Frontal cortex (tissue), 4 donors: ENCODE measurements at places on chromosomes 5 and 9.

DNA sequence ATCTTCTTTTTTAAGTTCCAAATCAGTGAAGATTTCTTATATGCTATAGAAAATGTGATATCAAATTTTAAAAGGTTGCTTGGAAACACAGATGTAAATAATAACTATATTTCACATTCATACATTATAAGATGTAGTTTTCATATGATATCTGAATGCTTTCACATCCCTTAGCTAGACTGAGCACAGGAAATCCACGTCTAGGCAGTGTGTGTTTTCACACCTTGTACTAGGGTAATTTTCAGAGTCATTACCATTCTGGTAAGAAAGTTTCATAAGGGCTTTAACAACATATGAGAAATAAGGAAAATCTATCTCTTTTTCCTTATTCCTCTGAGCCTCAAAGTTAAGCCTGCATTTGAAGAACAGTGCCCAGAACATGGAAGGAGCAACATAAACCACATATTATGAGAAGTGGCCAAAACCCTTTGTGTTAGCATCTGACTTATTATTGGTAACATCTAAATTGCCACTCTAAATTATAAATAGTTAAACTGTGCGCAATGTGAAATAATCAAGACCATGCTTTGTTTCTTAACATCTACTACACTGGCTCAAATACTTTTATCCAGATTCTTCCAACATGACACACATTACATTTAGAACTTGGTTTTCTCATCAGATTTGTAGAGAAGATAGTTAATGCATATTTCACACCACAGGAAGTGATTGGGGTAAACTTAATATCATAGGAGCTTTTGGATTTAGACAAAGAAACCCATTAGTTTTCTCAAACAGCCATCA, 113.3 kb downstream of the PPP2R2B start:
- no peak for DNase-seq

DNA sequence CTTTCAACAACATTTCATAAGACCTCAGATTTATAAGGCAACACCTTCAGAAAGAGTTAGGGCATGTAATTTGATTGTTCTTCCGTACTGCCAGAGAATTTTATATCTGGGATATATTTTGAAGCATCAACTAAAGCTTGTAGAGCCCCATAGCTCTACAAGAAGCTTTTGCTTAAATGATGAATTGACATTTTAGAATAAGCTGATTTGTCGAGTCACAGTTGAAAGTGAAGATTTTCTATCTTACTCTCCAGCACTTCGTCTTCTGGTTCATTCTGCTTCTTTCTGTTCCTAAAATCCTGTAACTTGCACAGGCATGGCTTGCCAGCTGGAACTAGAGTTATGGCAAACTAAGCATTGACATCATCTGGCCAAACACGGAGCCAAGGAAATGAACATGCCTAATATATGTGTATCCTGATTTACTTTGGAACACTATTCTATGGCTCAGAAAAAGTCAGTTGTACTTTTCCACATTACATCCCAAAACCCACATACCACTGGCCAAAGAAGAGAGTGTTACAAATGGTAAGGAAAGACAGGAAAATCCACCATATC, 68.6 kb upstream of the MAST4 start:
- no peak for DNase-seq

DNA sequence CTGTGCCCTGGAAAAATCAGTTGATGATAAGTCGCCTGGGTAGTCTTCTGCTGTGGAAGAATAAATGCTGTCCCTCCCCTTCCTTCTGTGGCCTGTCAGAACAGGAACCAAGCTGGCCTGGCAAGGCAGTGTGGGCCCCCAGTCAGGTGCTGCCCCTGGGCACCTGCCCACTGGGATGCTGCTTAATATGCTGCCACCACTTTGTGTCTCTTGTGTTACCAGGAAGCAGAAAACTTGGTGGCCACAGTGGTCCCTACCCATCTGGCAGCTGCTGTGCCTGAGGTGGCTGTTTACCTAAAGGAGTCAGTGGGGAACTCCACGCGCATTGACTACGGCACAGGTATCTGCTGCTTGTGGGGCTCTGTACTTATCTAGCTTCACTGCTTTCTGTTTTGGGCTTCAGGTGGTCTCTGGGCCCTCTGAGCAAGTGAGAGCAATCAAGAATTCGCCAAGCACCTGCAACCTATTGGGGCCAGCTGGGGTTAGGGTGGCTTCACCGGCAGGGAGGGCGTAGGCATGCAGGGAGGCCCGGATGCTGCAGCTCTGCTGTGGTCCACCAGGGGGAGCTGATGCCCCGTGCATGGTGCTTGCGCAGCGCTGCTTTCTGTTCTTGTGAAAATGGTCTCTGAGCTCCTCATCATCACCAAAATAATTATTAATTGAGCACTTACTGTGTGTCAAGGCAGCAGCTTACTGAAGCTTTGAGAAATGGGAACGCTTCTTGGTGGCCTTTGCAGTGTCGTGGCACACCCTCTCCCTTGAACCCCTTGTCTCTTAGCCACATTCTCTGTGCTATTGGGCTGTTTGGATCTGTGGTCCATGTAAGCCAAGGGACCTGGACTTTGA, 20.3 kb downstream of the PTPA start:
- no peak for DNase-seq

GRCh38 chr5:6458833-6459232, 10.2 kb downstream of the UBE2QL1 start:
- no peak for DNase-seq

GRCh38 chr5:137492331-137492730, 6.8 kb downstream of the SPOCK1 start:
- no peak for DNase-seq

DNA sequence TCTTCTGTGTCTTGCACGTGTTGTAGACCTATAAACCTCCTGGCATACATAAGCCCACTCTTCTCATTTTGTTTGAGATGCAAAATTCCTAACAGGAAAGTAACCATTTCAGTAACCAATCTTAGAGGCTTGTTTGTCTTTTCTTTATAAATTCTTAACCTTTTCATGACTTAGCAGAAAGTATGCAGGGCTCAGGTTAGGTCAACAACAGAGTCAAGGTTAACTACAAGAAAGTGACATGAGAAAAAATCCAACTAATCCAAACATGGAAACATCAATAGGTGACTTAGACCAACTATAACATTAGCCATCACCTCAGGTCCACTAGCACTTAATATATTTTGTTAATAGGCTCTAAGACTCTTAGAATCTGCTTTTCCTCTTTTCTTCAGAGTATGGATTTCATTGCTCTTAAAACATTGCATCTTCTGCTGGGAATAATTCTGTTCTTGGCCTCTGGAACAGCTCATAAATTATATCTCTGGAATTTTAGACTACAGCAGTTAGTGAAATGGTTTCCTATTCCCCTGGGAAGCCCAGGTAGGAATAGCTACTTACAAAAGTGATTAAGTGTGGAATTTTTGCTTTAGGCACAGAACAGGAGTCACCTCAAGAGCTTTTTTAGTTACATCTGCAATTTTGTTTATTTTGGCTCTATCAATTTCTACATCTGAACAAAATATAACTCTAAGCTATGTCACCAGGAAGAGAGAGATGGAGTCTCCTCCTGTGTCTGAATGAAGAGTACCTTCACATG, 155.3 kb upstream of the ANKRD55 start:
- no peak for DNase-seq

DNA sequence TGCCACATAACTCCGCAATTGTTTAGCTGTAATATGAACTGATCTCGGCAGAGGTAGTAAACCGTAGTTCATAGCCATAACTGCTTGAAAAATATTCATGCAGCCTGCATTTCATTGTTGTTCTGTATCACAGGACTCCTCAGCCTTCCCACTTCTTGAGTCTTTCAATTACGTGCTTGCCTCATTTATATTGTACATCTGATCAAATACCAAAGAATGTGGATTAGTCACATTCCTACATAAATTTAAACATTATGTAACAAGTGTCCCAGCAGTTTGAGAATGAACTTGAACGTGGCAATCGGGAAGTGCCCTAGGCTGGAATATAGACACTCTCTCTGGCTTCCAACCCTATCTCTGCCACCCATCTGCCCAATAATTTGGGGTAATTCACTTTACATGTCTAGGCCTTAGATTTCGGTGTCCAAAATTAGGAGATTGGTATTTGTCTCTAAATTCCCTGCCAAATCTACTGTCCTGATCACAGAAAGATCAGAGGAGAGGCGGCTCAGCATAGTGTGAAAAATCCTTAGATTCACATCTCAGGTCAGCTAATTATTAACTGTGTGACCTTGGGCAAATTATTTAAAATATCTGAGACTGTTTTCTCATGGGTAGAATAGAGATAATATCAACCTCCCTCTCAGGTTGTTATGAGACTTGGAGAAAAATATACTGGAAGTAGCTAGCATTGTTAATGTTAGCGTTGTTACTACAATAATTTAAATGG, 215.1 kb upstream of the RFX3 start:
- DNase-seq: no peak

DNA sequence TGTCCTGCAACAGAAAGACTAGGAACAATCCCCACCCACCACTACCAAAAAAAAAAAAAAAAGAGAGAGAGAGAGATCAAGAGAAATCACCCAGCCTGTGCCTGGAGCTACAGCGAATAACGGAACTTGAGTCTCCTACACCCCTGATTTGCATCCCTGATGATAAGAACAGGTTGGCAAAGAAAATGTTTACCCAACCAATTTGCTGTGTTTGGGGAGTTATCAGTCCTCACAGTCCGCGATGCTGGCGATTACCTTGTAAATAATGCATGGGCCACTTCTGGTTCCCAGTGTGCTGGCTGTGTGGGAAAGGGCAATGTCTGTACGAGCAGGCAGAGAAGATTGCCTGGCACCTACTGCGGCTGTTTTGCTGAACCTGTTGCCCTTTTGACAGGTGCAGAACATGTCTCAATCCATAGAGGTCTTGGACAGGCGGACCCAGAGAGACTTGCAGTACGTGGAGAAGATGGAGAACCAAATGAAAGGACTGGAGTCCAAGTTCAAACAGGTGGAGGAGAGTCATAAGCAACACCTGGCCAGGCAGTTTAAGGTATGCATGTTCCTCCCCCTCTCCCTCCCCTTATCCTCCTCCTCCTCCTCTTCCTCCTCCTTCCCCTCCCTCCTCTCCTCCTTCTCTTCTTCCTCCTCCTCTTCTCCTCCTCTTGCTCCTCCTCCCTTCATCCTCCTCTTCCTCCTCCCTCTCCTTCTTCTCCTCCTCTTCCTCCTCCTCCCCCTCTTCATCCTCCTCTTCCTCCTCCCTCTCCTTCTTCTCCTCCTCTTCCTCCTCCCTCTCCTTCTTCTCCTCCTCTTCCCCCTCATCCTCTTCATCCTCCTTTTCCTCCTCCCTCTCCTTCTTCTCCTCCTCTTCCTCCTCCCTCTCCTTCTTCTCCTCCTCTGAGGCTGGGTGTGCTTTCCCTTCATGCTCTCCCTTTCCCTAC, 8.3 kb downstream of the OLFM1 start:
- DNase-seq: no peak

GRCh38 chr5:133164759-133165158, 112.9 kb downstream of the HSPA4 start:
- no peak for DNase-seq

DNA sequence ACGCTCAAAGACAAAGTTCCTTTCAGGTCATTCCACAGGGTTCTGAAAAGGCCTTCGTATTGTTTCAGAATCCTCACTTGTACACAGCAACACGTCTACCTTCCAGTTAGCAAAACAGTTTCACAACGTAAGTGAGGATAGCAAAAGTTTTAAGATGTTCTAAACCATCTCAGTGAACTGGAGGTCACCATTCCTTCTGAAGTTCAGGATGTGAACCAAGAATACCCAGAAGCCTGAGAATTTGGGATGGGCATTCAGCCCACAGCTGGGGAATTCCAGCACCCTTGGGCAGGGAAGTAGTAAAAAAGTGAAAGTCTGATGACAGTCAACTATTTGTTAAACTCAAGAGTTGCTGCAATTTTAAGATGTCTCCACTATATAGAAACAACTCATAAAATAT, 224.5 kb downstream of the BNC2 start:
- no peak for DNase-seq

DNA sequence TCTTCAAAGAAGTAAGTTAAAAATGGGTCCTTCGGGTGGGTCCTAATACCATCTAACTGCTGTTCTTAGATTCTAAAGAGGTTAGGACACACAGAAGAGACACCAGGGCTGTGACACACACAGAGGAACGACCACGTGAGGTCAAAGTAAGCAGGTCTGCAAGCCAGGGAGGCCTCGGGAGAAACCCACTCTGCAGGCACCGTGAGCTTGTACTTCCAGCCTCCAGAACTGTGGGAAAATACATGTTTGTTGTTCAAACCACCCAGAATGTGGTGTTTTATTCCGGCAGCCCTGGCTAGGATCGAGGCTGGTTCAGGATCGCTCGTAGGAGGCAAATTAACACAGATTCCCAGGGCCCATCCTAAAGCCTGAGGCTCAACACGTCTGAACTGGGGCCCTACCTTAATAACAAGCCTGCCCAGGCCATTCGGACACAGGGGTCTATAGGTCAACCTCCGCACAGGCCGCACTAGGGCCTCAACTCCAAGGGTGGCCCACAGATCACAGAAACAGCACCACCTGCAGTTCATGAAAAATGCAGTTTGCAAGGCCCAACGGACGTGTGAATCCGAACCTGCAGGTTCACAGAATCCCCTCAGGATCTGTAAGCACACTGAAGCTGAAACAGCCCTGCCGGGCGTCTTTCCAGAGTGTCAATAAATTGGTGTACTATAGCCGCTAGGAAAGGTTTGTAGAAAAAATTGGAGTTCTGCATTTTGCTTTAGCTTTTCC, 7.1 kb downstream of the MED10 start:
- no peak for DNase-seq

GRCh38 chr5:65243161-65243560, 238.6 kb downstream of the ADAMTS6 start:
- no peak for DNase-seq

DNA sequence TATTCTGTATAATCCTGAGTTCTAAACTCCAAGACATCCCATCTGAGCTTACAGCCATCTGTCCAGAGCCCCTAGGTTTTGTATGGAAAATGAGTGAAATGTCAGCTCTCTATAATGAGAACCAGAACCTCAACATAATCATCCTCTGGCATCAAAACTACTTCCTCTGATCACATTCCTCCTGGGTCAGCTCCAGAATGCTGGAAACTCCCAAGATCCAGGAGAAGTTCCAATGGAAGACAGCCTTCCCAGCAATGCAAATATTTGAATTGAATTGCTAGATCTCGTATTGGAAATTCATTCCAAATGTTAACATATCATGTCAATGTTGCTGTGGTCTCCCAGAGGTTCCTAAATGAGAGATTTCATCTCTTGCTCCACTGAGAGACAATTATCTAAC, 23.8 kb downstream of the C9 start:
- no peak for DNase-seq

DNA sequence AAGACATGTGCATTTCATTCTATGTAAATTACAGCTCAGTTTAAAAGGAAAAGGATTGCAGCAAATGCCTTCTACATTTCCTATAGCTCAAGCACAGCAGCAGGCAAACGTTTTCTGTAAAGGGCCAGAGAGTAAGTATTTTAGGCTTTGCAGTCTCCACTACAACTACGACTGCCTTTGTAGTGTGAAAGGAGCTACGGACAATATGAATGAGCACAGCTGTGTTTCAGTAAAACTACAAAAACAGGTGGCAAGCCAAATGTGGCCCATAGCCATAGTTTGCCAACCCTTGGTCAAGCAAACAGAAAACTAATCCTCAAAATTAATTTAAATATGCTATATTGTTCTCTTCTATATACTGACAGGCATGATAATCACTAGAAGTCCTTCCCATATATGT, 7.2 kb downstream of the PTBP3 start:
- no peak for DNase-seq
